CD4-positive, alpha-beta T cell (primary cell): ENCODE measurements at places on chromosomes 4 and X.

GRCh38 chr4:104749062-104749461, 254.4 kb upstream of the CXXC4 start:
- DNase-seq, result no peak

DNA sequence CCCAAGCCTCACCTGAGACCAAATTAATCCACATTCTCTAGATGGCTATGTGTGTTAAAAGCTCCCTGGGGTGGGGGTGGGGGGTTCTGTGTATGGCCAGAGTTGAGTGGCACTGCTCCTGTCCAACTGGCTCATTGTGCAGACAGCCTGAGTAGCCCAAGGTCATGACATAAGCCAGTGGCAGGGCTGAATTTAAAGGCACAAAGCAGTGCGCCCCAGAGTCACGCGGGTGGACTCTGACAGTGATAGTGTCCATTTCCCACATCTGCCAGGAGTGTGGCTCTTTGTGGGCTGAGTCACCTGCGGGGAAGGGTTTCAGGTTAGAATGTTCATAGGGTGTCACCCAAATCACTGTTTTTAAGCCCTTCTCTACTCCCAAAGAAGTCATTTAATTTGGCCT, 45.4 kb downstream of the SCD5 start:
- no peak for DNase-seq

DNA sequence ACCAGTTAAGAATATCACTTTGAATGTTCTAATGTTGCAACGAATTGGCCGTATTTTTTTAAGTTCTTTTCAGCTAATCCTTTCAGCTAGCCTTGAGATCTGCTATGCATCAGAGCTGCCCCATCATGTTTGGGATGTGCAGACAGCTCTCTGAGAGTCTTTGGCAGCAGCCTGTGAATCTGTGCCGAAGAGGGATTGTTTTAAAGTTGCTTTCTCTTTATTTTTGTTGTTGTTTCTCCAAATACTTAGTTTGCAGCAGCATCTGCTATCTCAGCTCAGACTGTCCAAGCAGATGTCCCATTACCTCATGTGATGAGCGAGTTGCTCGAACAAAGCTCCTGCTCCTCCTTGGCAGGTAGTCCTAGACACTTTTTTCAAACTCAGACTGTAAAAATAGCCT, 1002.5 kb upstream of the INTU start:
- no peak for DNase-seq

- no peak for DNase-seq
Observed at GRCh38 chr4:125131891-125132680, 182.7 kb upstream of the FAT4 start.

GRCh38 chr4:152283801-152284470, 252.0 kb downstream of the FBXW7 start:
- no peak for DNase-seq

GRCh38 chrX:70088751-70089150, 26.5 kb downstream of the OTUD6A start:
- DNase-seq, result no peak

GRCh38 chr4:1872870-1873269, 1.7 kb downstream of the NSD2 start:
- DNase-seq, result no peak

GRCh38 chr4:110165382-110166286, 32.8 kb downstream of the ELOVL6 start:
- peak; percentile 60 for DNase-seq

- no peak for DNase-seq
Observed at GRCh38 chrX:144730471-144730870, 516.8 kb upstream of the SPANXN1 start.

- DNase-seq, result no peak
Observed at GRCh38 chr4:124123181-124123580, 589.4 kb downstream of the ANKRD50 start.

DNA sequence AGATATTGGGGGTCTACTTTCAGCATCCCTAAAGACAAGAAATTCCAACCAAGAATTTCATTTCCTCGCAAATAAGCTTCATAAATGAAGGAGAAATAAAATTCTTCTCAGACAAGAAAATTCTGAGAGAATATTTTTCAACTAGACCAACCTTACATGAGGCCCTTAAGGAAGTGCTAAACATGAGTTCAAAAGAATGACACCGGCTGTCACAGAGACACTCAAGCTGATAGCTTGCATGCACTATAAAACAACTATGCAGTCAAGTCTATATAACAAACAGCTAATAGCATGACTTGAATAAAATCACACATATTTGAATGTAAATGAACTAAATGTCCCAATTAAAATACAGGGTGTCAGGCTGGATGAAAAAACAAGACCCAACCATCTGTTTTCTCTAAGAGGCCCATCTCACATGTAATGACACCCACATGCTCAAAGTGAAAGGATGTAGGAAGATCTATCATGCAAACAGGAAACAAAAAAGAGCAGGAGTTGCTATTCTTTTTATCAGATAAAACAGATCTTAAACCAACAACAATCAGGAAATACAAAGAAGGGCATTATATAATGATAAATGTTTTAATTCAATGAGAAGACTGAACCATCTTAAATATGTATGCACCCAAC, 27.2 kb downstream of the FAAH2 start:
- peak; percentile 7 for DNase-seq

DNA sequence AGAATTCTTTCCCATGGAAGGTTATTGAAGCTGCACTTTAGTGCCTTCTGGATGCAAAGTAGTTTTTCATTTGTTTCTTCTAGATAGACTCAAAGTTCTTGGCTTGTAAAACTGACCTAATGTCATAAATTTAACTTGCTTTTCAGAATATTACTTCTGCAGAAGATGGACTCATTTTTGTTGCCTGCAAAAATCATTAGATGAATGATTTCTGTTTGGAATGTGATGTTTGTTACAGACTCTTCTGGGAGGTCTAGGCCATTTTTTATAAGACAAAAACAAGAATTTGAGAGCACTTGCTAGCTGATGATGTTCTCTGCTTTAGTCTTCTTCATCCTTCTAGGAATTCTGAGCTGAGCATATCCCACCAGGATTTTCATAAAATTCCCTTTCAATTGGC, 308.6 kb upstream of the GIMD1 start:
- DNase-seq, result no peak

GRCh38 chrX:82742351-82742750, 765.7 kb upstream of the POU3F4 start:
- DNase-seq, result no peak

GRCh38 chr4:159269956-159270355, 167.1 kb downstream of the RAPGEF2 start:
- DNase-seq, result no peak

DNA sequence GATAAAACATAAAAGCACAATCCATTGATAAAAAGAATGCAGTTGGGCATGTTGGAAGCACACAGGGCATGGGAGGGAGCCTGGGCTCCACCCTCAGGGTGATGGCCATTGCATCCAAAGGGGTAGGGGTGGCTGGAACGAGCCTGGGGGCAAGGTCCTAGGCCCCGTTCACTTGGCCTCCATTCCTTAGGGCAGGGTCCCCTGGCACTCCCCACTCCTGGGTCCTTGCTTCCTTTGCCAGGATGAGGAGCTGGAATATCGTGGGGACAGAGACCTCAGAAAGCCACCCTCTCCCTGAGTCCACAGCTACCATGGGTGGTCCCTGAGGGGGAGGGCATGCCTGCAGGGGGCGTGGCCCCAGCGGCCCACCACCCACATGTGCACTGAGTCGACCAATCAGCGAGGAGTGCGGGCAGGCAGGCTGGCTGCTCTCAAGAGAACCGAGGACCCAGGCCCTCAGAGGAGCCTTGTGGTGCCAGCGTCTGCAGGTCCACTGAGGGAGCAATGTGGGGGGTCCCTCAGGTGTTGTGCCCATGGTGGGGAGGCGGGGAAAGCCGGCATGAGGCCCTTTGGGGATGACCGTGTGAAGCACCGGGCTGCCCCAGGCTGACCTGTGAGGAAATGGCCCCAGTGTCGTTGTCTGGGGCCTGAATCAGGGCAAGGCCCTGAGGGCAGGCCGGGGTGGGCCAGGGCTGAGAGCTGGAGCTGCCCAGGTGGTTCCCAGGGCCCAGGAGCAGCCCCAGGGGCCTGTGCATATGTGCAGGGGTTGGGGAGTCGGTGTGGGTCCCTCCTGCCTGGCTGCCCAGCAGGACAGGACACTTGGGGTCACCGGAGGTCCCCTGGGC, 78.6 kb upstream of the AMELX start:
- DNase-seq, result no peak

DNA sequence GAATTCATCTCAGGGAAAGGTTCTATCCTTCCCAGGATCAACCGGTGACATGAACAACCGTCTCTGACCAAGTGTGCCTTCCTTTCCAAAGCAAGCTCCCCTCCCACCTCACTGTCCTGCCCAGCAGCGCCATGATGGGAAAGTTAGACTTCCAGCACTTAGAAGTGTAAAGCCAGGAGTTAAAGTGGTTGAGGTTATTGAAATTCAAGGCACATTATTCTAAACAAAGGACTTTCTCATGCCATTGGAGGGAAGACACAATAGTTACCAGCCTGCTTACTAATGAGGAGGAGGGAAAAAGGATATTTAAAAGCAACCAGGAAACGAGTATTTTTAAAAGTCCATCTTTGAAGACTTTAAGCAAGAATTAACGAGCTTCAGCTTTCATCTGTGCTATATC, 96.8 kb downstream of the NSUN7 start:
- DNase-seq, result no peak

DNA sequence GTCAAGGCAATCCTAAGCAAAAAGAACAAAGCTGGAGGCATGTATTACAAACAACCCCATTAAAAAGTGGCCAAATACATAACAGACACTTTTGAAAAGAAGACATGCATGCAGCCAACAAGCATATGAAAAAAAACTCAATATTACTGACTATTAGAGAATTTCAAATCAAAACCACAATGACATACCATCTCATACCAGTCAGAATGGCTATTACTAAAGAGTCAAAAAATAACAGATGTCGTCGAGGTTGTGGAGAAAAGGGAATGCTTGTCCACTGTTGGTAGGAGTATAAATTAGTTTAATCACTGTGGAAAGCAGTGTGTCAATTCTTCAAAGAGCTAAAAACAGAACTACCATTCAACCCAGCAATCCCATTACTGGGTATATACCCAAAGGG, 604.6 kb upstream of the GRIA3 start:
- no peak for DNase-seq

- DNase-seq, result no peak
Observed at GRCh38 chrX:136126872-136127406, 20.4 kb upstream of the FHL1 start.

DNA sequence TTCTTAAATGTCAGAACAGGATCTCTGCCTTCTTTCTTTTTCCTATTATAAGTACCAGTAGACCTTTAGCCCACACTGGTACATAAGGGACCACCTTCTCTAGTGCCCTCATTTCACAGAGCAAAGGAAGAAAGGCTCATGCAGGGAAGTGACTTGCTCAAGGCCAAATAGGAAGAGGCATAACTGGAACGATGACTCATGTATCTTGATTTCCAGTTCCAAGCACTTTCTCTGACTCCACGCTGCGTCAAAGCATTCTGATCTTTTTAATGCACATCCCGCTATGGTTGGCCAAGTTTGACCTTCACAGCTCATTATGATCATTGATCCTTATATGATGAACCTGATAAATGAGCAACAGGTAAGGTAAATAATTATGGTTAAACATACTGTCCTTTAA, 542.0 kb downstream of the GBA3 start:
- DNase-seq, result no peak

- DNase-seq, result no peak
Observed at GRCh38 chrX:30714138-30714537, 60.9 kb downstream of the GK start.

DNA sequence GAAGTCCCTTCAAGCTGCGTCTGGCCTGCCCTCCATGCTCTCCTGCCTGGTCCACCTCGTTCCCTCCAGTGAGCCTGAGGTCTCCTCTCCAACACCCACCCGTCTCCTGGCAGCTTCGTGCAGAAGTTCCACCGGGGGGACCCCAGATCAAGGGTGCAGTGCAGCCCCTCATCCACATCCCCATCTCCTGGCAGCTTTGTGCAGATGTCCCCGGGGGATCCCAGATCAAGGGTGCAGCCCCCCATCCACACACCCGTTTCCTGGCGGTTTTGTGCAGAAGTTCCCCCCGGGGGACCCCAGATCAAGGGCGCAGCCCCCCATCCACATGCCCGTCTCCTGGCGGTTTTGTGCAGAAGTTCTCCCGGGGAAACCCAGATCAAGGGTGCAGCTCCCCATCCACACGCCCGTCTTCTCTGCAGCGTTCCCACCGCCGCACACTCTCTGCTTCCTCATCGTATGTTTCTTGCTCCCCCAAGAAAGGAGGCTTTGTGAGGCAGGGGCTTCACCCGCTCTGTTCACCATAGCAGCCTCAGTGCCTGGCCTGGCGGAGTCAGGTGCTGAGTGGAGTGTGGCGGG, 35.7 kb downstream of the PIGG start:
- DNase-seq, result no peak

- DNase-seq, result peak; percentile 86
Observed at GRCh38 chr4:140071806-140072205, 82.2 kb downstream of the MAML3 start.

GRCh38 chr4:37381040-37381668, 136.6 kb downstream of the NWD2 start:
- DNase-seq, result no peak
